ENCODE measurements at places on chromosomes 4 and X. TPM values are rescaled to one million over a fixed set of nuclear protein-coding genes. Genes with fewer than 3 reads are reported as not detected.

Gene SFRP2
- 39.5 TPM for total RNA-seq

GRCh38 chr4:143189528-143189927, 4.8 kb downstream of the USP38 start:
- H3K4me3 ChIP-seq, result peak overlapping the region; percentile 90
- peaks cover 59% of the 10 kb centered on the region for H3K36me3 ChIP-seq
- H3K27ac ChIP-seq, result no peak overlapping the region
- no peak for DNase-seq
- H3K4me1 ChIP-seq, result peaks cover 42% of the 10 kb centered on the region

Gene CNGA1
- total RNA-seq, result 0.53 TPM

Gene NEXMIF
- 0.74 TPM for total RNA-seq

DNA sequence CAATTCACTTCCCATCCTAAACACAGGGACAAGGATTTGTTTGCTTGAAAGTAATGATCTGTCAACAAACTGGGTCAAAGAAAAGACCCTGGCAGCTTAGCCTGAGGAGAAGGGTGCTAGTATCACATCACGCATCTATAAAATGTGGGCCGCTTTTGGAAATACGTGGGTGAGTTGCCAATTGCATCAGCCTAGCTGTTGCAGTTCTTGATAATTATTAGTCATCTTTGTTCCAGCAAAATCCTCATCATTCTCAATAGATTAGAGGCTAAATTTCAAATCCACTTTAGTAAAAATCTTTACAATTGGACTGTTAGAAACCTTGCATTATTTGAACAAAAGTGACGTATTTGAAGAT, 33.6 kb upstream of the TAPT1 start:
- no peak for DNase-seq
- no peaks in the 10 kb centered on the region for H3K4me1 ChIP-seq
- H3K36me3 ChIP-seq, result no peaks in the 10 kb centered on the region
- H3K4me3 ChIP-seq, result no peak overlapping the region

Gene OPHN1
- total RNA-seq, result 10.7 TPM

Gene PABPC5
- 1.6 TPM for total RNA-seq

Gene SLC39A8
- 370 TPM for total RNA-seq

Gene FAM47A
- not detected for total RNA-seq

DNA sequence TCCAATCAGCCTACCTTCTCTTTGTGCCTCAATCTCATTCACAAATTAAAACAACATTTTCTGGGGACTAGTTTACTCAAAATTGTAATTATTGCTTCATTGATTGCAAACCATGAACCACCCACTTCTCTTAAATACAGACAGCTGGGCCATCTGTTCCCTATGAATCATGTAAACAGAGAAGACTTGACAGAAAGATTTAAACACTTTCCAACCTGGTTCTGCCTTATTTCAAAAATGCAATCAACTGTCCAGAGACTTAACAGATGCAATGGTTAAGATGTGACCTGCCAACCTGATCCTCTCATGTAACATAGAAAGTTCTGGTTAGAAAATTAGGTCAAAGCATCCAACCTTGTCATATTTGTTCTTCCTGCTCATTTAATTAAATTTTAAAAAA, 20.8 kb upstream of the SERTM2 start:
- H3K27ac ChIP-seq, result no peak overlapping the region
- no peak for DNase-seq
- no peaks in the 10 kb centered on the region for H3K36me3 ChIP-seq
- H3K4me3 ChIP-seq, result no peak overlapping the region
- no peaks in the 10 kb centered on the region for H3K4me1 ChIP-seq
- H3K27me3 ChIP-seq, result no peaks in the 10 kb centered on the region

GRCh38 chr4:107131295-107131694, 95.2 kb upstream of the DKK2 start:
- no peaks in the 10 kb centered on the region for H3K27me3 ChIP-seq
- no peak for DNase-seq
- H3K27ac ChIP-seq, result no peak overlapping the region
- no peak overlapping the region for H3K4me3 ChIP-seq
- H3K36me3 ChIP-seq, result no peaks in the 10 kb centered on the region

DNA sequence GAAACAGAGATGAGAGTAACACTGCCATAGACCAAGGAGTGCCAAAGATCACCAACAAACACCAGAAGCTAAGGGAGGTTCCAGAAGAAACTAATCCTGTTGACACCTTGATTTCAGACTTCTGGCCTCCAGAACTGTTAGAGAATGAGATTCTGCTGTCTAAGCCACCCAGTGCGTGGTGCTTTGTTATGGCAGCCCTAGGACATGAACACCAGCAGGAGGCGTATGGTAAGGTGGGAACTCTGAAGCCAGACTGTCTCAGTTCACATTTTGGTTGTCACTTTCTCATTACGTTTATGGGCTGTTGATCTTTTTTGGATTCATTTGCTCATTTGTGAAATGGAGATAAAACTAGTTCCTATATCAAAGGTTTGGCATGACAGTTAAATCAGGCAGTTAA, 142.9 kb downstream of the DCHS2 start:
- no peaks in the 10 kb centered on the region for H3K4me1 ChIP-seq
- H3K27me3 ChIP-seq, result no peaks in the 10 kb centered on the region
- H3K27ac ChIP-seq, result no peak overlapping the region
- no peak overlapping the region for H3K4me3 ChIP-seq
- no peak for DNase-seq
- no peaks in the 10 kb centered on the region for H3K36me3 ChIP-seq

Measured in lower lobe of right lung (tissue), 2 donors.